Stimulated activated naive B cell treated with anti-CD40 and anti-IgM and Interleukin-4, amounts not matched to agents 10 μg/mL and 1 μg/mL and 100 μg/mL, for 72 hours (primary cell): ENCODE measurements at places on chromosomes 11 and 22.

- DNase-seq = no peak
Observed at GRCh38 chr22:27748751-27749191, 52.8 kb downstream of the MN1 start.

DNA sequence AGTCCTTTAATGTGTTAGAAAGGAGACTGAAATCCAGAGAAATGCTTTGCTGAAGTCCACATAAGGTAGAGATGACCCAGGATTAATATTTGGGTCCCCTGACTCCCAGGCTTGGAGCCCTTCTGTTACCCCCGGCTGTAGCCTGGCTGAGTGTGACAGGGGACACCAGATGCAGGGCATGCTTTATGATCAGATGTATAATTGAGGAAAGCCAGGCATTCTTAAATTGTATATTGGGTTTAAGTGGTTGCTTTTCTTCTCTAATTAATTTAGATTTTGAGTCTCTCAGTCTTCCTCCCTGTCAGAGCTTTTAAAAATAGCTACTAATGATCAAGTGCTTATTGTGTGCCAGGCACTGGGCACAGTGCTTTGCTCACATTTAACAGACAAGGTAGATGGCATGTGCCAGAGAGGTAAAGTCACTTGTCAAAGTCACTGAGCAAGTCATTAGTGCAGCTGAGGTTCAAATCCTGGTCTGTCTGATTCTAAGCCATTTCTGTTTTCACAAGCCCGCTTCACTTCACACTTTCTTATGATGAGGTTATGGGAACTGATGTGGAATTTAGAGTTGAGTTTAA lies 7.9 kb downstream of the ZNRF3 start:
- DNase-seq = no peak

DNA sequence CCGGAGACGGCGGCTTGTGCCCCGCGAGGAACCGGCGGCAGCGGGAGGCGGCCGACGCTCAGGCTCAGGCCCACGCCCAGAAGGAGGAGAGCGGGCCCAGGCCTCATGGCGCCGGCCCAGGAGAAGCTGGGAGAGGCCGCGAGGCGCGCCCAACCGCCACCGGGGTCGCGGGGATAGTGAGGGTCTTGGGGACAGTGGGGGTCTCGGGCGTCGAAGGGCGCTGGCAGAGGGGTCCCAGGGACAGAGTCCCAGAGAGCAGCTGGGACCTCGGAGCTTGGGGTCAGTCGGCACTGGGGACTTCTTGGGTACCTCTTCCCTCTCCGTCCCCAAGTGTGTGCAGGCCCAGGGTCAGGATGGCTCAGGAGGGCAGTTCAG lies at the start of gene PKDREJ:
PKDREJ (minus strand) TSS at position 128 of the 375 bp plus-strand sequence; CDS start at position 107, 21 bp downstream.
- DNase-seq = no peak

- DNase-seq = no peak
Observed at GRCh38 chr11:112941104-112941503, 20.1 kb upstream of the NCAM1 start.

GRCh38 chr11:9071692-9072091 lies 19.7 kb downstream of the SCUBE2 start:
- DNase-seq = no peak

GRCh38 chr11:1866226-1866625 lies 13.3 kb downstream of the LSP1 start:
- DNase-seq = no peak

DNA sequence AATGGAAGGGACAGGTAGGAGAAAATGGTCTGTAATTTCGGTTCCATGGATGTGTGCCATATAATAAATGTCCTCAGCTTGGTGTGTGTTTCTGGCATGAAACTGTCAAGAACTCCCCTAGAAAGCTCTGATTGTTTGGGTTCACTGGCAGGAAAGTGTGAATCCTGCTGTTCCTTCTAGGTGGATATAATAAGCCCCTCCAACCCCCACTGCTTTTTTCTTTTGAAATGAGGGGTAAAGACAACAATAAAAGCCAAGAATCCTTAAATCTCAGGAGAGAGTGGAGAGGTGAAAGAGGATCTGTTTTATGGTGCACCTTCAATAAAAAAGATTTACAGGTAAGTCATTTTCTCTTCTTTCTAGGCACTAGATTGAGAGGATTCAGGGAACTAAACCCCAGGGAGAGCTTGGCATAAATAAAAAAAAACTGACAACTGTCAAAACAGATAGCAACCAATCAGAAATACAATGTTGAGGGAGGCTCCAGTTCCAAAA lies 74.9 kb downstream of the CACNG2 start:
- no peak for DNase-seq

- no peak for DNase-seq
Observed at GRCh38 chr11:44860346-44860745, 90.3 kb downstream of the TP53I11 start.

GRCh38 chr22:25628494-25628893 lies 64.0 kb downstream of the GRK3 start:
- no peak for DNase-seq

GRCh38 chr22:26663374-26663923 lies 6.1 kb downstream of the MIAT start:
- DNase-seq = no peak

DNA sequence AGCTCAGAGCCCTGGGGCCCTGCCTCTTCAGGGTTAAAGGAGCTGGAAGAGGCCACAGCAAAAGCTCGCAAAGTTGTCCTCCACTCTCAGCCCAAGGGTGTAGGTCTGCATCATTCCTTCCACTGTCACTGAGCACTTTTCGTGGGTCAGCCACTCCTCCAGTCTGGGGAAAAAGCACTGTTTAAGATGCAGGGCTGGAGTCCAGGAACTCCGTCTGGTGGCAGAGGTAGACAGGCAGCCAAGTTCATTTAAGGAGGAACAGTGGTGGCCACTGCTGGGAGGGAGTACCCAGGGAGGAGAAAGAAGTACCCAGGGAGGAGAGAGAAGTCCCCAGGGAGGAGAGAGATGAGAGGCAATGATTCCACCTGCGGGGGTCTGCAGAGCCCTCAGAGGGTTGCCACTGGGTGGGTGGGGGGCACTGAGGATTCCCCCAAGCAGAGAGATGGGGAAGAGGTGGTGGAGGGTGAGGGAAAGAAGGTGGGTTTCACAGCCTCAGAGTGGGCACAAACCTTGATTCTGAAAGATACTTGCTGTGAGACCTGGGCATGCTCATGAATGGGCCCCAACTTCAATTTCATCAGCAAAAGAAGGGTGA lies 70.0 kb upstream of the B3GAT1 start:
- no peak for DNase-seq

DNA sequence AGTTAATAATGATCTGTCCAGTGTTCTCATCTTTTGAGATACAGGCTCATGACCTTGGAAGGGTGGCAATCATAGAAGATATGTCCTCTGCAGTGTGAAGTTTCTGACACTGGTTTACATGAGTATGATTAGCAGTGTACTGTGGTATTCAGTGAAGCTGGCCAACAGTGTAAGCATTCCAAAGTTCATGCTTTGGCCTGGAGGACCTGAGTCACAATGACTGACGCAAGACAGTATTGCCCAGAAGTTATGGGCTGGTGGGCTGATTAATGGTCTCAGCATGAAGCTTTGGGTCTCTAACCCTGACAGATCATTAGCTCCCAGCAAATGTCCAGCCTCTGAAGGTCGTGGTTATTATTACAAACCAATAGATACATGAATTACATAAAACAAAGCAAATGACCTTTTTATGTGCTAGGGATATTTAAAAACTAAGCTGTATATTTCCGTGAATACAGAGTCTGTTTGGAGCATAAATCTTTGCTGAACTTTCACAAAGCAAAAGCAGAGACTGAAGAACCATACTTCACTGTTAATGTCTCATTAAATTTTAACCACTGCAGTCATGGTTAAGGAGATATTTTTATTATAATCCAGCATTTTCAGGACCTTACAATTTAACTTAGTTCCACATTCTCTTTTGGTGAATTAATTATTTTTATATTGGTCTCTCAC lies 28.3 kb upstream of the USP47 start:
- DNase-seq = no peak

- DNase-seq = no peak
Observed at GRCh38 chr11:65796726-65797601, 10.1 kb downstream of the OVOL1 start.

GRCh38 chr11:20154381-20154780 lies 5.9 kb downstream of the DBX1 start:
- DNase-seq = no peak

DNA sequence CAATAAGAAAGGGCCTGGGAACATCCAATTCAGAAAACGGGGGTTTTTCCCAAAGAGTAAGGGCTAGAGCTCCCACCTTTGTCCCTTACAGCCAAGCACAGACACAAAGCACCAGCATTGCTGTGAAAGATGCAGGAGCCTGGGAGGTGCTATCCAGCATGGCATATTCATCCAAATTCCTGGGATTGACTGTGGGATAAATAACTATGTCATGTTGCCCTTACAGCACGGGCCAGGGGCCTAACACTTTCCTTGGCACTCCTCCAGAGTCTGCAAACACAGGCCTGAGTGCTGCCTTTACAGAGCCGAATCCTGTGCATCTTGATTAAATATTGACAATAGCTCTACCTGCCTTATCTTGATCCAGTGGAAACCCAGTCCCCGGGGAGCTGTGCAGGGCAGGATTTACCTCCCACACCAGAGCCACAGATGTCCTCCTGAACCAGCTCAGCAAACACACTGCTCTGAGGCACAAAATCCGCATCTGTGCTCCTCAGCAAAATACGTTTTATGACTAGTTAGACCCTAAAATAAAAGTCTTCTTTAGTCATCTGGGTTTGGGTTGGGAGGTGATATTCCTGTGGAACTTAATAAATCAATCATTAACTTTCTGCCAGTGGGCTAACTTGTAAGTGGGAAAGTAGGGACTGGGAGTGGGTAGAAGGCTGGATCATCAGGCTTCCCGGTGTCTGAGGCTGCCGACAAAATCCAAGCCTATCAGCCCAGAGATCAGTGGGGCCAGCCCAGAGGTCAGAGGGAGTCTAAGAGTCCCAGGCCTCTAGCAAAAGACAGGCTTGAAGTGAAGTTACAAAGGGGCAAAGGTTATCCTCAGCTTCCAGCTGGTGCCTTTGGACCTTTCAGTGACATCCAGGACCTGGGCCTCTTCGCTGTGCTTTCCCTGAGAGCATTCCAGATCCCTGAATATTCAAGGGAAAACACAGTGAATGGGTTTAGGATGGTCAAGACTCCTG lies 36.5 kb downstream of the POU2AF3 start:
- no peak for DNase-seq

DNA sequence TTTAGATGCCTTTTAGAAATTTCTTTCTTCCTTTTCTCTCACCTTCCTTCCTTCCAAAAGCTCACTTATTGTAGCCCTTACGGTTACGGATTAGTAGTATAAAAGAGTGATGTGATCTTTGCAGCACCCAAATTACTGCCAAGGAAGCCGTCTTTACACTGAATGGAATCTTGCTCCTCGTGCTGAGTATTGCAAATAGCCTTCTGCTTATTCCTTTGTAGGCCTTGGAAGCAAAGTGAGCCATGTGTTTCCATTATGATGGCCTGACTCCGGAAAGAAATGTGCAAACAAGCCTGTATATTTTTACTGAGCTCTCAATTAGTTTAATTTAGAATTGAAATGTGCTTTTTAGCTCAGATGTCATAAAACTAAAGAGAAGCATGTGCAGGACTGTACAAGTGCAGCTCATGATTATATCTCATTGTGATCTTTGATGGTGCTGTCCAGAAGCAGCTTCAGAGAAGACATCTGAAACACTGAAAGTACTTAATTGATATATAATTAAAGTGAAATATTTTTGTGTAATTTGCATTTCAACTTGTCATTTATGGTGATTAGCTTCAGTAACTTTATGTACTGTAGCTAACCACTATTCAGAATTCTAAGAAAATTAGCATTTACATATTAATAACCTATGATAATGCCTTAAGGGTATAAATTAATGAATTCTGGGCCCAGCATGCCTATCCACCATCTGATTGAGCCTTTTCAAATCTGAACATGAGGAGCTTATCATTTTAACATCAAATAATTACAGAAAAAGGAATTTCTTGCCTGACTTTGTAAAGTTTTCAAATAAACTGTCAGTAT lies 129.3 kb downstream of the GRIA4 start:
- no peak for DNase-seq

DNA sequence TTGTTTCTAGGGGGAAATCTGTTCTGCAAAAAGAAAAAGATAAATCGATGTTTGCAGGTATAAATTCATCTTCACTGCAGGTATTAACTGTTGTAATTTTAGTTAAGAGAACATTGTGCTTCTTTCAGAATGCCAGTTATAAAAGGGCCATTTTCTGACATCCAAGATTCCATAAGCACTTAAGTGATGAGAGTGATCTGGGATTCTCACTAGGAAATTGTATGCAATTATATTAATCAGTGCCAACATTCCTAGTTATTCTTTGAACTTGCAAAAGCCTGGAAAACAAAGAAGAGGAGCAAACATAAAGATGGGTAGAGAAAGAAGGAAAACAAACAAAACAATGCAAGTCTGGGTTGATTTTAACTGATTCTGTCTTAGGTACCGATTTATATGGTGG lies 5.4 kb downstream of the DDI1 start:
- DNase-seq = no peak

- no peak for DNase-seq
Observed at GRCh38 chr11:78031629-78032028, 8.6 kb upstream of the KCTD14 start.
